Stimulated activated CD4-positive, alpha-beta T cell treated with anti-CD3 and anti-CD28 coated beads, Interleukin-4, amount 100 ng/mL, for 4 hours (primary cell): ENCODE measurements at places on chromosomes 6 and 20.

DNA sequence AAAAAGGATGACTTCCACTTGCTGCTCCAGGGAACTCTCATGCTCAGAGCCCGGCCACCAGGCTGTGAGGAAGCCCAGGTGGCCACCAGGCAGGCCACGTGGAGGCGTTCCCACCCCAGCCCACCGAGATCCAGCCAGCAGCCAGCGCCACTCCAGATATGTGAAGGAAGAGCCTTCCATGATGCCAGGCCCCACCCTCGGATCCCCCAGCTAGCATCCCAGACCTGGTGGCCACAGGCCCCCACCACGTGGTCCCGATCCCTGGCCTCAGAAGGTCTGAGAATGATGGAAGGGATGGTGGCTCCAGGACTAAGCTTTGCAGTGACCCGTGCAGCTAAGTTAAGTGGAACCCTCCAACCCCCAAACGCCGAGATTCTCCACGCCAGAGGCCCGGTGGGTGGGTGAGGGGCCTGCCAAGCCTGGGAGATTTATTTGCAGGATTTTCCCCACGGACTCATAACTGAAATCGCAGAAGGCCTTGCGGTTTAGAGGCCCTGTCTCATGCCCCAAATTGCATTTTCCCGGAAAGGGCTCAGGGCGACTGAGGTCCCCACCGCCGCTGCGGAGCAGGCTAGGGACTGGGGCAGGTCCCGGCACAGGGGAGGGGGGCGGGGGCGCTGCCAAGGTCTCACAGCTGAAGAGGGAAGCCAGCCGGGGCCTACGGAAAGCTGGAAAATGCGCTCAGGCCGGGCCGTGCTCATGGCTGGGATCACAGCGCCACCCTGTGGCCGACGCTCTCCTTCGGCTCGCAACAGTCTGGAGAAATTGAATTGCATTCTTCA lies 31.1 kb upstream of the CST7 start:
- DNase-seq: peak; percentile 49

- no peak for DNase-seq
Measured at GRCh38 chr6:158383542-158383941, 71.3 kb downstream of the TULP4 start.

- no peak for DNase-seq
Measured at GRCh38 chr6:33604941-33605854, 15.9 kb upstream of the ITPR3 start.

DNA sequence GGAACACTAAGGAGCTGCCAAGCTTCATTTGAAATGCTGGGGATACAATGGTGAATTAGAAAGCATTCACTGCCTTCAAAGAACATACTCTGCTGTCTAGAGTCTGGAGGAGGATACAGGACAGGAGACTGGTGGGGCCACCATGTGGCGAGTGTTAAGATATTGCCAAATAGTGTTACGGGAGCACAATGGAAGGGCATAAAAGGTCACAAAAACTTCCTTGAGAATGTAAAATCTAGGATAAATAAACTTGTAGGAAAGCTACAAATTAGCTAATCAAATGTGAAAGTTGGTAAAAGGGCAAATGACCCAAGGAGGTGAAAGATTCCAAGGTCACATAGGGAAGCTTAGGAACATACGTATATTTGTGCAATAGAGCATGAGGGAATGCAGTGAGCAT lies 271.7 kb downstream of the RFPL4B start:
- no peak for DNase-seq

DNA sequence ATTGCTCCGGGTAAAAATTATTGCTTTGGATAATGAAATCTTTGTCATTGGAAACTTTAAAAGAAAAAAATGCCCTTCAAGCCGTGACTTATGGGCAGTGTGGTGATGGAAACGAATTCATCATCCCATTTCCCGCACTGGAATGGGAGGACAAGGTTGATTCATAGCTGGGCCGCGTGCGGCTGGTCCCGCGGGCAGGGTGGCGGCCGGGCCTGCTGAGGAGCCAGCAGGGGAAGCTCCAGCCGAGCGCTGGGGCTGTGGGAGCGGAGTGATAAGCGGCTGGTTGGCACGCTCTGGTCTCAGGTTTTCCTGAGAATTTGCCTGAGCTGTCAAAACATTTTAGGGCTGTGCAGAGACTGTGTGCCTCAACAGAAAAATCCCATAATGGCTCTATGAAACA lies 351.7 kb downstream of the CDC5L start:
- DNase-seq: no peak

DNA sequence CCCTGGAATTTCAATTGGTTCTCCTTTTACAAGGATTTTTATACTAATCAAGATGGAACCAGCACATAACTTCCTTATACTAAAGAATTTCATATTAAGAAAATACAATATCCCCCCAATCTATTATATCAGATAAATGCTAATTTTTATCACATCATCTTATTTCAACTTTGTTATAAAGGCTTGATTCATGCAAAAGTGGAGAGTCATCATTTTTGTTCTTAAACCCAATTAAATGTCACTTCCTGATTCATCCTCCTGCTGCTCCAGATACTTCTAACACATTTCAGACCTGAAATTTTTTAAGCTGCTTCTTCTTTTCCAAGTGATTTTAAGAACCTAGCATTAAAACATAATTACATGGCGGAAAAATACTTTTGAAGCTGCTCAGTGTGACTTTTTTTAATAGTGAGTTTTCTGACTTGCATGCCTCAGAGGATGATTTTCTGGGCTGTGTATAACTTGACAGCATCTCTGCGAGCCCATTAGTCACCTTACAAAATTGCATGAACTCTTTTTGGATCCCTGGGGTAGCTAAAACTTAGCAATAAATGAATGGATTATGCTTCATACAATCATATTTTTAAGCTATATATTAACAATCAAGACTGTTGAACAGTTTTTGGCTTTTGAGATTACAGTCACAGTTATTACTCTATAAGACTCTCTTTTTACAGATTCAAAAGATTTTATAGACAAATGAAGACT lies 134.1 kb downstream of the ELOVL4 start:
- no peak for DNase-seq

GRCh38 chr6:76771059-76771634 lies 692.1 kb downstream of the HTR1B start:
- DNase-seq: no peak

GRCh38 chr20:4027590-4028265 lies 12.4 kb upstream of the RNF24 start:
- DNase-seq: no peak

GRCh38 chr6:118844915-118845314 lies 49.0 kb upstream of the ASF1A start:
- no peak for DNase-seq

DNA sequence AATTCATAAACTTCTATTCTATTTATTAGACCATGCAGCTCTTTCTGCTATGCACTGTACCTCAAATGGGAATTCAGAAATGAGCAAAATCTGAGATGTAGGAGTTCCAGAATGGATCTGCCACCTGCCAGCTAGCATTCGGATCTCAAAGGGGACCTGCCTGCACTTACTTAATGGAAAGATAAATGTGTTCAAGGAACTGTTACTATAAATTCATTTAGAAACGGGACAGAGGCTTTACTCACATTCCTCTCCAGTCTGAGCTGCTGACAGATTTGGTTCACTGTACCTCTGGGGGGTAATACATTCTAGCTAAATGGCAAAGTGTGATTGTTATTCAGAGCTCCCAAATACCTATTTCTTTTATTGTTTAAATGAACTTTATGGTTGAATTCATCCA lies 384.1 kb downstream of the GRIK2 start:
- DNase-seq: no peak

GRCh38 chr6:165081944-165082532 lies 227.4 kb downstream of the C6orf118 start:
- no peak for DNase-seq

DNA sequence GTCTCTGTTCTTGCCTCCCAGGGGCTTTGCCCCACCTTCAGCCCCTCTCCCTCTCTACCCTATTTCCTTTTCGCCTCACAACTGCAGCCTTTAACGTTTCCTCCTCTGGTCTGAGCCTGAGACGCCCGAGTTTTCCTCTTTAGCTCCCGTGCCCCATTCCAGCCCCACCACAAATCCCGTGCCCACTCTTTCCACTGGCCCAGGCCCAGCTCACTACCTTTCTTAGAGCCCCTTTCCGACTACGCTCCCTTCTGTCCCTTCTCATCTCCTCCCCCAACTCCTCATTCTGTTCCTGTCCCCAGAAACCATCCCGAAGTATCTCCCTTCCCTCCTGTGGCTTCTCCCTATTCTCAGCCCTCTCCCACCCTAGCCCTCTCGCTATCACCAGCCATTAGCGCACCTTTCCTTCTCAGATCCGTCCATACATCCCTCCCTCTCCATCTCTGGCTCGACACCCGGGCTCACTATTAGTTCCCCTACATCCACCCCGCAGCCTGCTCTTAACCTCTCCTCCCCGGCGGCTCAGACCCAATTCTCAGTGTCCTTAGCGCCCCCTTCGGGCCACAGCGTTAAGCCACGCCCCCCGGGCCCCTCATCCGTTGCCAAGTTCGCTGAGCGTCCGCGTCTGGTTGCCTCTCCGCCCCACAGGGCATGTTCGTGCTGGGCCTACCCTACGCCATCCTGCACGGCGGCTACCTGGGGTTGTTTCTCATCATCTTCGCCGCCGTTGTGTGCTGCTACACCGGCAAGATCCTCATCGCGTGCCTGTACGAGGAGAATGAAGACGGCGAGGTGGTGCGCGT lies 2.7 kb downstream of the SLC32A1 start:
- peak; percentile 57 for DNase-seq

DNA sequence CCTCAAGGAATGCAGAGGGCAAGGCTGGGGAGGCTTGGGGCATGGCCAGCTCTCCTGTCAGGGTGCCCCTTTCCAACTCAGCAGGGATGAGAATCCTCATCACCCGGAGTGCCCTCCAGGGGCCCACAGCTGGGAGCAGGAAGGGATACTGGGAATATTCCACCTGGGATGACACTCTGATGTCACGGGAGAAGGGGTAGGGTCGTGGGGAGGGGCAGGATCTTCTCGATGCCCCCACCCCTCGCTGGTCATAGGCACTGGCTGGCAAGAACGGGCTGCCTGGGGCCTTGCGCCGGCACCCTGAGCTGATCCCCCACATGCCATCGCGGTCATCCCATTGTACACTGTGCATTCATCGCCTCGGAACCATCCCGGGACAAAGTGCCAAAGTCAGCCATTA lies 10.6 kb upstream of the NXT1 start:
- no peak for DNase-seq

GRCh38 chr6:26064619-26065257 lies 22.5 kb upstream of the HFE start:
- DNase-seq: peak; percentile 21

DNA sequence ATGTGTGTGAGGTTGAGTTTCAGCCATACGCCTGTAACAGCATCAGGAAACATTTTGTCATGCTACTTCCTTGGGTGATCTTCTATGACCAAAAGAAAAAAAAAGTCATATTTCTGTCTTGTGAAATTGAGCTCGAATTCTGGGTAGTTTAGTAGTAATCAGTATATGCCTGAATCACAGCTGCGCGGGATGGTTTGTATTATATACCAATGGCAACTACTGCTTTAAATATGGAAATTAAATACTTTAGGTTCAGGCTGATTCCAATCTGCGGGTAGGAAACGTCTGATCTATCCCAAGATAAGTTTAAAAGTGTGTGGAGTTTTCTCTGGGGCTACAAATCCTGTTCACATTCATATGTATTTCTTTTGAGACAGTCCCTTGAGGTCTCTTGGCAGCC lies 115.6 kb upstream of the FERMT1 start:
- no peak for DNase-seq

DNA sequence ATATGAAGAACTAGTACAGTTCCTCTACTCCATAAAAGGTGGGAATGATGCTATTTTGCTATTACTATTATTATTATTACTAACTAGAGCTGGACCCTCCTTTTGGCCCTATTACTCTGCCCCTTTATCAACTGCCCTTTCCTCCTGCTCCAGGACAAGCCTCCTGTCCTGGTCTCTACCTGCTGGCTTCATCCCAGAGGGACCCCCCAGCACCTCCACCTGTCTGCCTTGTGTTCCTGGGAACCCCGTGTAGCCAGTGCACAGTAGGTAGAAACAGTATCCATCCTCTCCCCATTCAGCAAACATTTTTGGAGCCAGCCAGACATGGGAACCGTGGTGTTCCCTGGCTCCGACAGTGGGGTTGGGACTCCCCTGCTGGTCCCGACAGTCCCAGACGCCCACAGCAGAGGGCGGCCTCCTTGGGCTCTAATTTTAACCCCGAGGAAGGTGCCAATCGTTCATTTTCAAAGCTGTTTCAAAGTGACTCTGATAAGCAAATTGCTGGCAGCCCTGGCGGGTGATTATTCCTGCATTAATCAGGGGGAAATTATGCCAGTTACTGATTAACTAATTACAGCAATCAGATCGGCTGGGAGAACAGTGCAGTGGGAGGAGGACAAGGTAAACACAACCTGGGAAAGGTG lies 44.2 kb upstream of the MDGA1 start:
- DNase-seq: no peak

- no peak for DNase-seq
Measured at GRCh38 chr20:34305333-34306230, 2.4 kb upstream of the AHCY start.

DNA sequence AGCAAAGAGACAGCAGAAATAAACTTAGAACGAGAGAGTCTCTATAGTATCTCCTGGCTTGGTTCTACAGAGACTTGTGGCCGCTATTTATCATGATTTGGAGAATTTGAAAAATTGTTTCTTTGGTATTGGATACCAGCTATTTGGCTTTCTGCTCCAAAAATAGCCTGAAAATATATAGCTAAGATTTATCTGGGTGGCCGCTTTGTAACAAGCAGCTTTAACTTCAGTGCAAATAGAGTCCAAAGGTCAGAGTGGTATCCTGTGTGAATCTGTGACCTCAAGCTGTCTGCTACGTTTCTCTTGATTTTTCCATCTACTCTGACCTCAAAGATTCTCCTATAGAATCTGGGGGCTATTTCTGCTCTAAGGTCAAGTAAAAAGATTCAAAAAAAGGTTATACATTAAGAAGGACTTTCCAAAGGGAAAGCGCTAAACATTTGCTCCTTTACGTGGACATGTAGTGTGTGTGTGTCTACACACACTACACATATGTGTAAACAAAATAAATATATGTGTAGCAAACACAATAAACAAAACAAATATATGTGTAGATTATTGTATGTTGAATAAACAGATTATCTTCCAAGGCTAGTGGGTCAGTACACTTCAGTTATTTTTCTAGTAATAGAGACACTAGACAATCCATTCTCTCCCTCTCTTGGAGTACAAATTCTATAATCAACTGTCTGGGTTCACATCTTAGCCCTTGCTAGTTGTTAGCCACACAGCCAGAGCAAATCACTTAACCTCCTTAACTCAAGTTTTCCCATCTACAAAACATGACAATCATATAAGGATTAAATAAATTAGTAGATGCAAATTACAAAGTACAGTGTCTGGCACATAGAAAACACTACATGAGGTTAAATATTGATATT lies 40.8 kb downstream of the CHD6 start:
- DNase-seq: no peak
